Non-pigmented ciliary epithelial cell (primary cell): ENCODE measurements at places on chromosomes 4 and X.

DNA sequence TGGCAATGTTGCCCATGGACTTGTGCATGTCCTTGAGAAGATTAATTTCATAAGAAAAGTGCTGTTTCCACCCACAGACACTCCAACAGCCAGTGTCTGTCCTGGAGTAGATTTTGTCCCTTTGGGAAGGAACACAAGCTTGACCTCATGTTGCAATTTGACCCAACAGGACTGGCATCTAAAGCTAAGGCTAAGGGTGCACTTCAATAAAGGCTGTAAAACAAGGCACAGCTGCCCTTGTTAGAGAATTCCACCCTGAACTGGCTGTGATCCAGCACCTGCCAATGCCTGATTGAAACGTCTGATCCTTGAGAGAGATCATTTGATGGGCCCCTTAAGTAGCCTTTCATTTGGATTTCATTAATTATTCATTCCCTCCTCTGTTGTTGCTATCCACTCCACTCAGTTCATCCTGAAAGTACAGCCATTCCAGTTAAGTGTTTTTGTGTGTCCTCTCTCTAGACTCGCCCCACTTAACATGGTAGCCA lies 56.2 kb downstream of the CD99L2 start:
- no peak for DNase-seq

GRCh38 chrX:135256923-135257322 lies 5.1 kb downstream of the ETDA start:
- DNase-seq, result no peak

DNA sequence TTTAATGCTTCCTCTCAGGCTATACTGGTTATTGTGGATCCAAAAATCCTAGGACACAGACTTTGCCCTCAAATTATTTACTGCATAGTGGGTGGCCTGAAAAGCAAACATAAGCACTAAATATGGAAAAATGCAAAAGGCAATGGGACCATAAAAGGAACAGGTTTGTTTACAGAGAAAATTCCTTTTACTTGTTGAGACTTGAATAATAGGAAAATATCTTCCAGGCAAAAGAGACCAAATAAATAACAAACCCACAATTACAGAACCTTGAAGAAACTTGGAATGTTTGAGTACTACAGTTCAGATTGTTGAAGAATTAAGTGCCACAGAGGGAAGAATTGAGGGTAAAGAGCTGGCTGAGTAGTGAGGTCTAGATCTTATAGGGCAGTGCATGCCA lies 711.0 kb downstream of the C4orf33 start:
- no peak for DNase-seq

DNA sequence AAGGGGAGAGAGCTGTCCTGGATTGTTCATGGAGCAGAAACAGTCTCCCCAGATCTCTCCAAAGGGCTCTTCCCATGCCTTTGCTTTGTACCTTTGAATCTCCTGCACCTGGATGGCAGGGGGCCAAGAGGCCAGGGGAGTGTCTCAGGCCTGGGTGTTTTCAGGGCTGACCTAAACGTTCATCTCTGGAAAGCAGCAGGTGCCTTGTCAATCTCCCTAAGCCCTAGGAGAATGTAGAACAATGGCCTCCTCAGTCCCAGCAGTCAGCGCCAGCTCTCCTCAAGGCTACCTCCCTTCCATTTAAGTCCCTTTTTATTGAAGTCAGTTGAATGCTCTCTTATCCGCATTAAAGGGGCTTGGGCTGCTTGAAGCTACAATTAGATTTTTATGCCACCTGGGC lies 31.2 kb upstream of the NSUN7 start:
- DNase-seq, result no peak

GRCh38 chr4:95798727-95799126 lies 41.2 kb upstream of the PDHA2 start:
- no peak for DNase-seq

GRCh38 chrX:151396042-151396824 lies 773 bp upstream of the VMA21 start:
- peak; percentile 13 for DNase-seq

GRCh38 chr4:16006771-16007446 lies 43.9 kb upstream of the FGFBP2 start:
- DNase-seq, result no peak

GRCh38 chrX:131270080-131270479 lies 19.0 kb downstream of the IGSF1 start:
- DNase-seq, result no peak

DNA sequence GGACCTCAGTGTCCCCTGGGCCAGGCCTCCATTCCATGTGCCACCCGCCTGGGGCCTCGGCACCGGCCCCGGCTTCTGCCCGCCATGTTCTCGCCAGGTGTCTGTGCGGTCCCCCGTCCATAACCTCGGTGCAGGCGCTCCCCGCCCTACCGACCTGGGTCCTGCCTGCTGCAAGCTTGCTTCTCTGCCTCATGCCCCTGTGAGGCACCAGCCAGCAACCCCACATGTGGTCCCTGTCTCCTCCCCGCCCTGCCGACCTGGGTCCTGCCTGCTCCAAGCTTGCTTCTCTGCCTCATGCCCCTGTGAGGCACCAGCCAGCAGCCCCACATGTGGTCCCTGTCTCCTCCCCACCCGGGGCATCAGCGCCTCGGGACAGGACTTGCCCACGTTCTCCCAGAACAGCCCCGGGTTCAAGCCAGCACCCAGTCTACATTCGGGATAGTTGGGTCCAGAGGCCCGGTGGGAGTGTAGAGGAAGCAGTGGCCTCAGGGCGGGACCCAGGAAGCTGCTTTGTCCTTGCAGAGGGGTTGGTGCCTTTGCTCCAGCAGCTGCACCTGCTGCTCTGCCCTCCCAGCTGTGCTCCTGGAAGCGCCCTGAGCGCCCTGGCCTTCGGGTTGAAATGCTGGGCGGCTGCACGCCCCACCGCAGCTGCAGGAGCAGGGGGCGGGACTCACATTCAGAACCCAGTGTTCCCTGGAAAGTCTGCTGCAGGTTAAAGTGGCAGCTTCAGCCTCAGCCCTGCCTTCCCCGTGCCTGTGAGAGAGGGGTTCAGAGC lies 20.1 kb upstream of the UVSSA start:
- no peak for DNase-seq

DNA sequence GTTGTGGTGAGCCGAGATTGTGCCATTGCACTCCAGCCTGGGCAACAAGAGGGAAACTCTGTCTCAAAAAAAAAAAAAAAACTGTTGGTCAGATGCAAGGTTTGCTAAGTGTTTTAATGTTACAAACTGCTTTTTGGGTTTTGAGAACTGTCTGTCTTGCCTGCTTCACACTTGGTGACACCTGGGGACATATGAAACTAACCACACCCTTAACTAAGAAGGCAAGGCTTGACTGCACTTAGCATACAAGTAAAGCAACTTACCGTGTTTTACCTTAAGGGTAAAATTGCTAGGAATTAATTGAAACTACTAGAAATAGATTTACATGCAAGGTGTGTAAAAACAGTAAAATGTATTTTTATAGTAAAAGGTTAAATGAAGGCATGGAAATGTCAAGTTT lies 180.4 kb downstream of the OR13H1 start:
- no peak for DNase-seq

GRCh38 chrX:46218373-46218772 lies 326.8 kb downstream of the ZNF674 start:
- DNase-seq, result no peak

DNA sequence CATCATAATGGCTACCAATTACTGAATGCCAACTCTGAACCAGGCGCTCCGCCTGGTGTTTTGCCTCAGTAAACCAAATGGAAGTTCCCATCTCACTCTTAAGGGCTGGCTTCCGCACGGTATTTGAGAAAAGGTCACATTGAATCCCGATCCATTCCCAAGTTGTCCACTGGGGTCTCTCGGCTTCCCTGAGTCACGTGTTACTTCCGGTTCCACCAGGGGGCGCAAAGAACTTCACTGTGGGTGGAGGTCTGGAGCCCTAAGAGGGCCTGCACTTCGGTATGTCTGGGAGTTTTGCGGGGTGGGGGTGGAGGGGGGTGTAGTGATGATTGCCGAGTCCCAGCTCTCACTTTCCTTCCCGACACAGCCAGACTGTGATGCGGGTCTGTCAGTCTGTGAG lies 13.4 kb upstream of the NHS start:
- no peak for DNase-seq
